ENCODE measurements at places on chromosomes 13 and 19. TPM values are rescaled to one million over a fixed set of nuclear protein-coding genes. Genes with fewer than 3 reads are reported as not detected.

GRCh38 chr13:98349731-98350305, 172.7 kb upstream of the RNF113B start:
- no peak for DNase-seq

GRCh38 chr13:51683597-51683996, 99.3 kb downstream of the WDFY2 start:
- DNase-seq: no peak

Gene AKAP8L
- polyA plus RNA-seq: 39.0 TPM

Gene SPIB
- 0.34 TPM for polyA plus RNA-seq
